ENCODE measurements at places on chromosomes 6 and 20.

DNA sequence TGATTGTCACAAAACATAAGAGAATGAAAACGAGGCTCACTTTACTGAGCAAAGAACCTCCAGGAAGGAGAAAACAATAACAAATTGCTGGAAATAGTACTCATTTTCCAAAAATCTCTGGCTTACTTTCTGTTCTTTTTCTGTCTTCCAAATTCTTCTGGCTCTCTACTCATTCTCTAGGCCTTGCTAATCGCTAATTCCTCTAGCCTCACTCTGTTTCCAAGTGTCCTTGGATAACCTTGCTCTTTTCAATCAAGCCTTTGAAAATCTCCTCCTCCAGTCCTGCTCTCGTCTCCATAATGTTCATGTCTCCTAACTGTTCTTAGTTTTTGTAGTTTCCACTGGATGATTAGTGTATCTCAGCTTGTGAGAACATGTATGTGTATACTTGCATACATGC is 96.2 kb upstream of the MAP7 start:
- no peak for DNase-seq

DNA sequence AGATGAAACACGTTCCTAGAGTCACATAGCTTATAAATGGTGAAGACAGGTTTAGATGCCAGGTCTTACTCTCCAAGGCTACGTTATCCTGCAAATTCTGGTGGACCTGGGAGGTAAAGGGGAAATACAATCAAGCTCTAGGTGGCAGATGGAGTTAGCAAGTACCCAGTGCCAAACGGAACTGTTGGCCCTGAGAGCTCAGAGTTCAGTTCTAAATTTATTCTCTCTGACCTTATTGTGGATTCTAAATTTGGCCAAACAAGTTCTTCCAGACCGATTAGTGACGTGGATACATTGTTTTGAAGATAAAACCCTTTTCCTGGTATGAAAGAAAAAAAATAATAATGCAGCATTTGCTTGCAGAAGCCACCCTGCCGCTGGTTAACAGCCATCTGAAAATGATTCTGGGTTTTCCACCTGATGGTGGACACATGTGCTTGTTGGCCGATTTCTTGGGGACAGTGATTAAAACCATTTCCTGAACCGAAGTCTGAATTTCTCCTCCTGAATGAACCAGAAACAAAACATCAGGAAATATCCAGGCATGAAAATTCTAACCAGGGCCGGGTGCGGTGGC is 32.5 kb downstream of the RIPOR3 start:
- no peak for DNase-seq

GRCh38 chr6:23690453-23691049 is 435.5 kb upstream of the NRSN1 start:
- DNase-seq, result no peak

- no peak for DNase-seq
Observed at GRCh38 chr6:44291841-44292240, 21.3 kb downstream of the AARS2 start.

GRCh38 chr6:142893088-142893487 is 51.9 kb downstream of the HIVEP2 start:
- DNase-seq, result no peak

GRCh38 chr20:1664911-1665310 is 7.3 kb upstream of the SIRPG start:
- no peak for DNase-seq

- no peak for DNase-seq
Observed at GRCh38 chr20:50193199-50193835, 2.7 kb downstream of the CEBPB start.

- DNase-seq, result peak; percentile 51
Observed at GRCh38 chr20:50588034-50588736, 78.0 kb downstream of the PTPN1 start.

DNA sequence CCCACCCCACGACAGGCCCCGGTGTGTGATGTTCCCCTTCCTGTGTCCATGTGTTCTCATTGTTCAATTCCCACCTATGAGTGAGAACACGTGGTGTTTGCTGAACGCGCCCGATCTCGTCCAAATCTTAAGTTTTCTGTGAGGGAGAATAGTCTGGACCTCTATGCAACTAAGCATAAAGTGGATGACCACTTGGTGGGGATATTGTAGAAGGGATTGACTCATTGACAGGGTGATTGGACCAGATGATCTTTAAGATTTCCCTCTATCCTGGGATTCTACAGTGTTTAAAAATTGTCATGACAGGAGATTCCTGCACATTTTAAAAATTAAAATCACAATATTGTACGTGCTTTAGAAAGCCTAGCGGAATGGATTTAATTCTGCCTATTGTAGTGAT is 141.3 kb downstream of the TRMT11 start:
- no peak for DNase-seq

DNA sequence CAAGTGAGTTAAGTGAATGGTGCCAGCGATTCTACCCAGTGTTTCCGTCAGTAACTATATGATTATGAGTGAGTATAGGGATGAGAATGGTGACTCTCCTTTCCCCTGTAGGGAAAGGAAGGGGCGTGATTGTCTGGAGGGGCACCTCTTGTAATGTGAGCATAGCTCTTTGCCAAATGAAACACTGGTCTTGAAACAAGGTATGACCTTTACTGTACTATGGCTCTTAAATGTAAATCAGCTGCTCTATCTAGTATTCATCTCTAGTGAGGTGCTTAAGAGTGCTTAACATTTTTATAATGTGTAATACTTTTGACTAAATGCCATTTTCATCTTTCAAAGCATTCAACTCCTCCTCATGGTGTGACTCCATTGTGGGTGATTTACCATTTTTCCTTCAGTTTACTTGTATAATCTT is 11.0 kb downstream of the PANK2 start:
- no peak for DNase-seq

DNA sequence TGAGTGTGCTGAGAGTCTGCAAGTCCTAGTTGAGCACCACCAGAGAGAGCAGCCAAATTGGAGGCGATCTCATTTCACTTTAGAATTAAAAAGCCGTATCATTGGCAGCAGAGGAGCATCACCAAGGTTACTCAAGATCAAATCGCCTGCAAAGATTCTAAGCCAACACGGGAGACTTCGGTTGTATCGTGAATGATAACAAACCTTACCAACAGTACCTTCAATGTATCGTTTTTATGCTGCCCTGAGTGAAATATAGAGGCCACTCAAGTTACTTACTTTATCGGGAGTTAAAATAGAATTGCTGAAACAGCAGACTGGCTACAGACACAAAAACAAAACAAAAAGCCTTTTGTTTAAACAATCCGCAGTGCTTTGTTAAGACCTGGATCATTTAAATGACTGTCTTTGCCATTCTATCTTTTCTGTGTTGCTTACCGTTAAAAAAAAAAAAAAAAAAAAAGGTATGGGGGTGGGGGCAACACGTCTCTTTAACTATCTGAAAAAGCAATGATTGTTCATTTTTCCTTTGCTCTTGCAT is 14.2 kb downstream of the NHSL1 start:
- no peak for DNase-seq

DNA sequence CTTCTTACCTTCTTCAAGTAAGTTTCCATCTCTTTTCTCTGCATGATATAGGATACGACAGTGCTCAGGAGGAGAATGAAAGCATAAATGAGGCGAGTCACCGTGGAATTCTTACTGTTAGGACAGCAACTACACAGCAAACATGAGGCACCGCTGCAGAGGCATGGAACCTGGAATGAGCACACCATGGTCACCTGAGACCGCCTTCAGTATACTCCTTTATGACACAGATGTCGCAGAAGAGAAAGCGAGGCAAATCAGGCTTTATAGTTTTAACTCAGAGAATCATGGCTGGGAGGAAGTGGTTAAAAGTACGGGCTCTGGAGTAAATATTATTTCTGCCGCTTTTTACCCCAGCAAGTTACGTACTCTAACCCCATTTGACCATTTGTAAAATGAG is 8.0 kb downstream of the SERINC3 start:
- no peak for DNase-seq

GRCh38 chr6:35737413-35738211 is 780 bp downstream of the ARMC12 start:
- DNase-seq, result peak; percentile 82

- DNase-seq, result peak; percentile 36
Observed at GRCh38 chr6:6270948-6271535, 49.4 kb downstream of the F13A1 start.

GRCh38 chr6:30060606-30061091 is 416 bp upstream of the POLR1H start:
- peak; percentile 54 for DNase-seq

DNA sequence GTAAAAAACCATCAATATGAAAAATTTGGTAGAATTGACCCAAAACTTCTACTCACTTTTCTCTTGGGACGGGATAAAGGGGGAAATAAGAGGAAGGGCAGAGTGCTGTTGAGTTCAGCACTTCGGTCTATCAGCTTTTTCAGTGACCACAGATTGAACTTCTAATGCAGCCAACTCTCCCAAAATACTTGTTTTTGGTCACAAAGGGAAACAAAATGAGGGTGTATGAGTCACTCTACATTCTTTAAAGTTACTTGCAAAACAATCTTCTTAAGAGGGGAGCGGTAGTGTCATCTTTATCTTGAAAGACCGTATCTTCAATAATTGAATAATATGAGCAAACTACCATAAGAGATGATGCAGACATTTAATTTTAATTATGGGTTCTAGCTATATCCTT is 661.3 kb downstream of the CD109 start:
- DNase-seq, result no peak

DNA sequence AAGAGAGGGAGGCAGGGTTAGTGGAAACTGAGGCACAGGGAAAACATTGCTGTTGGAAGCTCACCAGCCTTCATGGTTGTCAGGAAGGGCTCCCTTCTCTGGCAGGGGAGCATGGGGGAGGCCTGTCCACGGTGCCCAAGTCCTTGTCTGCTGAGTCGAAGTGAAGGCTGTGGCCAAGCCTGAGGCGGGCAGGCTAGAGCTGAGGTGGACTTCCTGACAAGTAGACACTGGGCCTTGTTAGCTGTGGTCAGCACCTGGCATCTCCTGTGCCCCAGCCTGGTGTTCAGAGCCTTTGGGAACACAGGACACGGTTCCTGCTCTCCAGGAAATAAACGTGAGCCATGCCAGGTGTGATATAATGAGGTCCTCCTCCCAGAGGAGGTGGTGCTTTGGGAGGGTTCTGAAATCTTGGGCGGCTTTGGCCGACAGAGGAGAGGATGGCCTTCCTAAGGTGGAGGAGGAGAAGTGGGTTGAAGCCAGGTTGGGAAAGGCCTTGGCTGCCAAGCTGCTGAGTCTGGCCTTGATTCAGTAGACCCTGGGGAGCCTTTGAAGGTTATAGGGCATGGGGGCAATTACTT is 138.4 kb upstream of the RNF24 start:
- DNase-seq, result no peak

DNA sequence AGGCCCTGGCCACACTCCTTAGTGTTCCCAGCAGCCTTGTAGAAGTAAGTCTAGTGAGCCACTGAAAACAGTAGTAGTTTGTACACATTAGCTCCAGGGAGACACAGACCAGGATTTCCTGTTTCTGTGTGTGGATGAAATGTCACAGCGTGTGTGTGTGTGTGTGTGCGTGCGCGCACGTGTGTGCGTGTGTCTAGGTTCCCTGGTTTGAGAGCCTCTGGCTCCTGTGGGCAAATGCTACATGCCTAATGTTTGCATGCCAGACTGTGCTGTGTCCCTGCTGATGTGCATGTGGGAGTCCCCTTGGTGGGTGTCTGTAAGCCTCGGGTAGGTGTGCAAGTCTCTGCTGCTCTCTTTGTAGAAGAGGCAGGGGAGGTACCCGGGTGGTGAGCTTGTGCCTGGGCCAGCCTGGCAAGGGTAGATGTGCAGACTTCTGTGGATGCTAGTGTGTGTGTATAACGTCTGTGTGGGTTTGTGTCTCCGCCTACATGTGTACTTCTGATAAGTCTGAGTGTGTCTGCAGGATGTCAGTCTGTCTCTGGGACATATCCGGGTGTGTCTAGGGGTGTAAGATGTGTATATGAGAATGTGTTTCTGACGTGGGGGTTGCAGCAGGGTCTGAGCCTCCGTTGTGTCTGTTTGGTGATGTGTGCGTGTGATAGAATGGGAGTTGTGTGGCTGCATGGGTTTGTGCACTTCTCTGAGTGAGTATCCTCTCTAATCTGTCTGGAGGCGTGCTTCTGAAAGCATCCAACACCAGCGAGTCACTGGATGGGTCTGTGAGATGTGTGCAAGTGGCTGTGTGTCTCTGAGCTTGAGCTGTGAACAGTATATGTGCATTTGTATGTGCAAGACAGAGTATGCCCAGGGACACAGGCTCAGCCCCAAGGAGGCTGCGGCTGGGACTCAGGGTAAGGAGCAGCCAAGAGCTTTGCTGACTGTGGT is 19.0 kb upstream of the TLDC2 start:
- DNase-seq, result peak; percentile 84

DNA sequence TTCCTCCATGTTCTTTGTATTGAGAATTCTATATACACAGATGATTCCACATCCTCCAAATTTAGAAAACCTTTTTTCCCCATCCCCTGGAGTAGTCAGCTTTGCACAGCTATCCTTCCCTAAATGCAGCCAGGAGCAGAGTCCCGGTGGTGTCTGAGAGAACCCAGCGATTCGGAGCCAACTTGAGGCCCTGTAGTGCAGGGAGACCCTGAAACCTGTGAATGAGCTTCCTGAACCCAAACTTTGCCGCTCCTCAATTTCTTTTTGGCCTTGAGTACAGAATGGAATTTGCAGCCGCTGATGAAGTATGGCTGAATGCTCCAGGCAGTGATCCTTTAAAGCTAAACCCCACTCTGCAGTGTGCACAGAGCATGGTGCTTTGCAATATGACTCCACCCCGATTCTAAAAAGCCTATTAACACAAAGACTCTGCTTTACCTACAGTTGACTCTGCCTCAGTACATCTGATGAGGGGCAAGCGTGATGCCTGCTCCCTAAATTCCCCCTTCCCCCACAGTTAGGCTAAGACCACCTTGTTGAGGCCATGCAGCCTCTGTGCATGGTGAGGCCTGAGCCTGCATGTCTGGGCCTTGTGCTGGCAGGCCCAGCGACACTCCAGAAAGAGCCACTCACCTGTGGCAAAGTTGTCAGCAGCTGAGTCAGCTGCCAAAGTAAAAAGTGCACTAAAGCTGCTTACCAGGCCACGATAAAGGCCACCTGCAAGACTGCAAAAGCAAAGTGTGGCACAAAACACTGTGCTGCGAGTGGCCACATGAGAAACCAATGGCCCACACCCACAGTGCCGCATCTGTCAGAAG is 82.1 kb downstream of the PLEKHG1 start:
- DNase-seq, result no peak

- no peak for DNase-seq
Observed at GRCh38 chr6:144134176-144134575, 16.1 kb upstream of the STX11 start.

DNA sequence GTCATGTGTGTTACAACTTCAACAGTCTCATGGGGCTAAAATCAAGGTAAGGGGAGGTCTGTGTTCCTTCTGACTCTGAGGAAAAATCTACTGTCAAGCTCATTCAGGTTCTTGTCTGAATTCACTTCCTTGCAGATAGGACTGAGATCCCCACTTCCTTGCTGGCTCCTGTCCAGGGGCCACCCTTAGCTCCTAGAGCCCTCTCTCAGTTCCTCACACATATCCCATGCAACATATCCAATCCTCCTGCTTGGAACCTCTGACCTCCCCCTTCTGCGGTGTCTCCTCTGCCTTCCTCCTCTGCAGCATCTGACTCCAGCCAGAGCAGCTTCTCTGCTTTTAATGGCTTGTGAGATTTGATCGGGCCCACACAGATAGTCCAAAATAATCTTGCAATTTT is 27.1 kb upstream of the MICB start:
- DNase-seq, result peak; percentile 50

- no peak for DNase-seq
Observed at GRCh38 chr6:72553531-72554511, 68.0 kb upstream of the KCNQ5 start.

GRCh38 chr6:74369556-74369993 is 673.6 kb downstream of the CD109 start:
- no peak for DNase-seq

- DNase-seq, result no peak
Observed at GRCh38 chr20:8456765-8457164, 324.7 kb downstream of the PLCB1 start.

GRCh38 chr20:37513779-37514359 is 7.2 kb upstream of the NNAT start:
- no peak for DNase-seq

Data from MV-4-11 (cell line).